NCI-H146 (cell line): ENCODE measurements at places on chromosomes 13 and 19.

GRCh38 chr13:102654756-102655155, 40.1 kb downstream of the METTL21C start:
- DNase-seq: no peak

GRCh38 chr19:17135001-17135853, 59.6 kb downstream of the MYO9B start:
- peak; percentile 82 for DNase-seq

- DNase-seq: peak; percentile 92
These were observed 629.9 kb downstream of the DIAPH3 start for GRCh38 chr13:59533561-59534555.

GRCh38 chr13:100131863-100132574, 43.1 kb downstream of the PCCA start:
- peak; percentile 9 for DNase-seq

DNA sequence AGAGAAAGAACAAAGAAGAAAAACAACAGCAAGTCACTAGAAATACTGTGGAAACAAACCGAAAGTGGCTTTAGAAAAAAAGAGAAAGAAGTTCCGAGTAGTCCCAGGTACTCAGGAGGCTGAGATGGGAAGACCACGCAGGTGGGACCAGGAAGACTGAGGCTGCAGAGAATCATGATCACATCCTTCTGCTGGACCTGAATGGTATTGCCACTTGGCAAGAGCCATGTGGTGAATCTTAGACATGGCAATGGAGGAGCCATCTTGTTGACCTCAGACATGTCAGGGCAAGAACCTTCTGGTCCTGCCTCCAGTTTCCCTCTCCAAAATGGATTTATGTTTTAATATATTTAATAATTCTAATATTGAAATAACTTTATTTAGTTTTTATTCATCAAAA, 37.4 kb upstream of the ZNF724 start:
- no peak for DNase-seq

DNA sequence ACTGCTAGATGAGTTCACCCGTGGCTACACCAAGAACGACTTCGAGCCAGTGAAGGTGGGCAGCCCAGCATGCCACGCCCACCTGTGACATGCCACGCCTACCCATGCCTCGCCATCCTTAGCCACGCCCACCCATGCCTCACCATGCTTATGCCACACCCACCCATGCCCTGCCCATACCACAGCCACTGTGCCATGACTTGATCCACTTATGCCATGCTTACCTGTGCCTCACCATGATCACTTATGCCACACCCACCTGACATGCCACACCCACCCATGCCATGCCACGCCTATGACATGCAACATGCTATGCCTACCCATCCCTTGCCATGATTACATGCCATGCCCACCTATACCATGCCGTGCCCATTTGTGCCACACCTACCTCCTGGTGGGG, 12.9 kb upstream of the USE1 start:
- no peak for DNase-seq
